ENCODE measurements at places on chromosomes 11 and 22.
A peak's percentile ranks its signal among the peaks of the same experiment; 100 is the strongest.

GRCh38 chr11:27120211-27120610 lies 79.6 kb downstream of the BBOX1 start:
- no peak for DNase-seq

DNA sequence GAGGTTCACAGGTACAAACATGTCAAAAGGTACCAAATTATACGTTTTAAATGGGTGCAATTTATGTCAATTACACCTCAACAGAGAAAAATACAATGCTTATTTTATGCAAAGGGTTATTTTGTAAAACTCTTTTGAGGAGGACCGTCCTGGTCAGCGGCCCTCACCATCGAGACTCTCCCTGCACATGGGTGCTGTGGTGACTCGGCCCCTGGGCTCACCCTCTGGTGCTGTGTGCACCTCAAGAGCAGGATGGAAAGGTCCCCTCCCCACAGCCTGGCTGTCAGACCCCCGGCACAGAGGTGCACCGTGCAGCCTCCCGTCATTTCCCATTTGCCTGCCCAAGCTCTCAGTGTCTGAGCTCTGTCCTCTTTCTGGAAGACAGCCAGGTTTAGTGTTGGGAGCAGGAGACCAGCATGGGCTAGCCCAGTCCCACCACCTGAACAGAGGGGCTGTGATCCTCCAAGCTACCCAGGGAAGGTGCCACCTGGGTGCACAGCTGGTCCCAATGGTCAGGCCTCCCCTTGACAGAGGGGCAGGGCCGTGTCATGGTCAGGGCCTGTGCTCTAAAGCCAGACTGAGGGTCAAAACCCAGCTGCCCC lies 41.8 kb upstream of the PRODH start:
- no peak for DNase-seq

GRCh38 chr11:59463190-59463641 lies 6.5 kb downstream of the OR4D6 start:
- no peak for DNase-seq

GRCh38 chr22:45575173-45575572 lies 72.5 kb downstream of the FBLN1 start:
- peak; percentile 29 for DNase-seq

DNA sequence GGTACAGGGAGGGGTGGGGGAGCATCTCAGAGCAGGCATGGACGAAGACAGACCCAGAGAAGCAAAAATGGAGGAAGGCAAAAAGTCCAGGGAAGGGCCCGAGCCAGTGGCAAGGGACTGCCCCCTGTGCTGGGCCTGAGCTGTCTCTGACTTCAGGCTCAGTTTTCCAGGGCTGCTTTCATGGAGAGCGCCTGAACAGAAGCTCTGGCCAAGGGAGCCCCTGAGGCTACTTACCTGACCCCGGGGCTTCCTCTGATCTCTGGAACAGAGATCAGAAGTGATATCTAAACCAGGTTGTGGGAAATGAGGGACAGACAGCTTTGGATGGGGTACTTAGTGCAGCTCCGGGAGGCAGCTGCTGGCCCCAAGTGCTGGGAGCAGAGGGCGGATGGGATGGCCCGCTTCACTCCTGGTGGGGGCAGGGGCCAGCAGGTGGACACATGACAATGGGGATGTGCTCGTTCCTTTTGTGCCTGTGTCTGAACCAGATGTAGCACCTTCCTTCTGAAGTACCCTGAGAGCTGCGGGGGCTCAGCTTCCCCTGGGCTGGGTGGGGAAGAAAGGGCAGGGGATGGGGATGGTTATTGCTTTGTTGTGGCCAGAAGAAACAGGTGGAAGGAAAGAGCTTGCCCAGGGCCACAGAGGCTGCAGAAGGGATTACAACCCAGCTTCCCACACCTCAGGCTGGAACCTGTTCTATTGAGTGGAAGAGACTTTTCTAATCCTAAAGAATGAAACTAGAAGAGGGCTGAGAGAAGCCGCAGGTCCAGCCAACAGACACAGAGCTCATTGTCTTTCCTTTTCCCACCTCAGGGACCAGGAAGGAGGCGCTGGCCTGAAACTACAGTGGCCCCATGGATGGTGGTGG lies 5.7 kb downstream of the LRRC10B start:
- DNase-seq: no peak

DNA sequence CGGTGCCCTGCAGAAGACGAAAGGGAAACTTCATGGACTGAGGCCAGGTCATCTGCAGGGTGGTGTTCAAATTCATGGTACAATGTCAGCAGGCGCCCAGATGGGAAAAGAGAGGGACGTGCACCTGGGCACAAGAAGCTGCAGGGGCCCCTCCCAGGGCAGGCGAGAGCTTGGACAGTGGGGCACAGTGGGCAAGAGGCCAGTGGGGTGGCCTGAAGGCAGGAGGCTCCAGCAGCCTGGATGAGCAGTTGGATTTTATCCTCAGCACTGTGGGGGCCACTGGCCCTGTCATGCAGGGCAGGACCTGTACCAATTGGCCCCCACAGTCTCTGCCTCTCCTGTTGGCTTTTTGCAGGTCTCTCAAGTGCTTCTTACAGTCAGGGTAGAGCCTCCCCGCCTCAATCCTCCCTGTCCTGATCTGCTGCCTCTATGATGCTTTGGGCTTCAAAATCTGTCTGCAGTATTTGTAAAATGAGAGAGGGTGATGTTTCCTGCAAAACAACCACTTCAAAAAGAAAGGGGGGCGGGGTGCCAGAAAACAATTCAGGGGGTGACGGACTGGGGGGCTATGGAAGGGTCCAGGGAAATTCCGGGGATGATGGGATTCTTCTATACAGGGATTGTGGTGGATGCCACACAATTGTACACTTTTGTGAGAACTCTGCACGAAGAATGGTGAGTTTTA lies 1.7 kb upstream of the BID start:
- peak; percentile 36 for DNase-seq

GRCh38 chr11:123060277-123061000 lies 1.5 kb downstream of the HSPA8 start:
- DNase-seq: no peak

DNA sequence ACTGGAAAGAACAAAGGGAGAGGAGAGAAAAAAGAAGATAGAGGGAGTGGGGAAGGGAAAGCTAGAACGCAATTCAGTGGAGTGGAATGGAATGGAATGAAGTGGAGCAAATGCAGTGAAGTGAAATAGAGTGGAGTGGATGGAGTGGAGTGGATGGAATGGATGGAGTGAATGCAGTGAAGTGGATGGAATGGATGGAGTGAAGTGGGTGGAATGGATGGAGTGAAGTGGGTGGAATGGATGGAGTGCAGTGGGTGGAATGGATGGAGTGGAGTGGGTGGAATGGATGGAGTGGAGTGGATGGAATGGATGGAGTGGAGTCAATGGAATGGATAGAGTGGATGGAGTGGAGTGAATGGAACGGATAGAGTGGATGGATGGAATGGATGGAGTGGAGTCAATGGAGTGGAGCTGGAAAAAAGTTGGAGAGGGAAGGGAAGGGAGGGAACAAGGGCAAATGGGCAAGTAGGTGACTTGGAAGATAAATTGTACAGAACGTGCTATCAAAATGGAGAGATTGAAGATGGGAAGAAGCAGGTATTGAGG lies 13.9 kb downstream of the IFITM10 start:
- no peak for DNase-seq

- DNase-seq: no peak
These were observed 28.1 kb downstream of the VSTM5 start for GRCh38 chr11:93822359-93822758.

GRCh38 chr11:72758690-72759389 lies 6.6 kb upstream of the ARAP1 start:
- no peak for DNase-seq

DNA sequence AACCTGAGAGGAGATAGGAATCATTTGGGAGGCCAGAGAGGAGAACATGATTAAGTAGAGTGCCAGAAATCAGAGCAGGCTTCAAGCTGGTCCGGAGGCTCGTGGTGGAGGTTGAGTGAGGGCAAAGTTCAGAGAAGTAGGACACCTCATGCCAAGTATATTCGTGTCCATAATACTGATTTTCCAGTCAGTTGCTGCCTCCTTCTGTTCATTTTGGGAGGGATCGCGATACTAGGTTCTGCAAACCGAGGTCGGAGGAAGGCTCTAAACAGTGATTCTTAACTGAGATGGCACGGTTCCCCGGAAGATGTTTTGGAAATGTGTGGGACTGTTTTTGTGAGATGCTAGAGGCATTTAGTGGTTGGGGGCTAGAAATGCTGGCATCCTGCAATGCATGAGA lies 13.6 kb upstream of the CD3E start:
- no peak for DNase-seq

- DNase-seq: no peak
These were observed 41.3 kb downstream of the TRIM29 start for GRCh38 chr11:120096369-120097191.

DNA sequence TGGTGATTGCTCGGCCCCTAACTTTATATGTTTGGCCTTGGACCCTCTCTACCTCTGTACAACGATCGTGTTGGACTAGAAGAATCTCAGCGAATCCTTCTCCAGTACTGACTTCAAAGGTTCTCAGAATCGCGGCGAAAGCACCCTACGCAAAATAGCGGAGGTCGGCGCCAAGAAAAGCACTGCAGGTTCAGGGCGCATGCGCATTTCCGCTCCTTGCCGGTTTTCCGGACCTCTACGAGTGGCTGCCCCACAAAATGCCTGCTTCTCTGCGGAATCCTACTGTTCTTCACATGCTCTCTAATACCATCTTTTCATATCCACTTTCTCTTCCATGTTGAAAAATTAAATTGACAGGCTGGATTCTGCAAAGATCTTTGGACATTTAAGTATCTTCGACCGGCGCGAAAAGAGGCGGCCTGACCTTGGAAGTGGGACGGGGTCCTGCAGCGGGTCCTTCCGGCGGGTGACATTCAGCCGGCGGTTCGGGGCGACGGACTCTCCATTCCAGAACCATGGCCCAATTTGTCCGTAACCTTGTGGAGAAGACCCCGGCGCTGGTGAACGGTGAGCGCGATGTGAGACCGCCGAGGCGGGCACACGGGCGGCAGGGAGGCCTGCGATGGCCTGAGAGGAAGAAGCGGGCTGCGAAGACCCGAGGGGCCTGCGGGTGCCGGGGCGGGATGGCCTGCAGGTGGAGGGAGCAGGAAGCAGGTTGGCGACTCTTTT lies at the start of gene ATP5MG:
Gene ATP5MG, plus strand, starts transcription at position 456 of the 729 bp plus-strand sequence. Its CDS starts 60 bp downstream, at position 516.
- DNase-seq: peak; percentile 92

DNA sequence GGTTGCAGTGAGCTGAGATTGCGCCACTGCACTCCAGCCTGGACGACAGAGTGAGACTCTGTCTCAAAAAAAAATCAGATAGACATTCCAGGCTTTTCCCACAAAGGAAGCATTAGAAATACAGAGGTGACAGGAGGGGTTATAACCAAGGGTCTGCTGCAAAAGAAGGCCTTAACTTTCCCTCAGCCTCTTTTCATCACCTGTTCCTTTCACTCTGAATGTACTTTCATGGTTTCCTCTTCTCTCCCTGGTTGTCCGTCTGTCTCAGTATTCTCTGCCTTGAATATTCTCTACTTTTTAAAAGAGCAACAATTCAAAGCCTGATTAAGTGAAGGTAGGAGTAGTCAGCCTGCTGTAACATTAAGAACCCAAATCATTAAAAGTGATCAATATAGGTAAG lies 50.2 kb downstream of the CELF1 start:
- DNase-seq: no peak

DNA sequence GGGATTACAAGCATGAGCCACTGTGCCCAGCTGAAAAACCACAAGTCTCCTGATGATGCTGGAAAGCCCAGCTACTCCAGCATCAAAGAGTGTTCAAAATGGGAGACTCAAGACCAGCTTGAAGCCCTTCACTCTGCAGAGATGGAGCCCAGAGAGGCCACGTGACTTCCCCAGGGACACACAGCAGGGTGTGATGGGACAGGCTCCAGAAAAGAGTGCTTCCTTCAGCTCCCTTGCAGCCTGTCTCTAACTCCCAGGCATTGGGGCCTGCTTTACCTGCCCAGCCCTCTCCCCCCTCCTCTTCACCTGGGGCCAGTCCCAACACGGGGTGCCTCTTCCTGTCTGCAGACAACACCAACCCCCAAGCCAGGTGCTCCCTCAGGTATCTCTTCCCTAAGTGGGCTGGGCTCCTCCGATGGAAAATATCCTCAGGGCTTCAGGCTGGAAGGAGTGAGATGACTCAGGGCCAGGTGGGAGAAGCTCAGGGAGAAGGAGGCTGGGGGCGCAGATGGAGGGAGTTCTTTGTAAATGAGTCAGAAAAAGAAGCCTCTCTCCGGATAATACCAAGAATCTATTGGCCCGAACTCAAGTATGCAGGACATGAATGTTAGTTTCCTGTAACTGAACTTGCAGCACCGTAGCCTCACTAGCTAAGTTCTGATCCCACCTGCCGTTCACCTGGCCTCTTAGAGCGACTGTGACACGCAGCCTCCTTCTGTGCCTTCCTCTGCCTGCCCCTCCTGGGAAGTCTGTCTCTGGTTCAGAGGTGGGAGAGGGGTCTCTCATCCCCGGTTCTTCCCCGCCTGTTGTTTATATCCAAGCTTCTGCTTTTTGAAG lies 326.6 kb downstream of the MN1 start:
- DNase-seq: no peak

DNA sequence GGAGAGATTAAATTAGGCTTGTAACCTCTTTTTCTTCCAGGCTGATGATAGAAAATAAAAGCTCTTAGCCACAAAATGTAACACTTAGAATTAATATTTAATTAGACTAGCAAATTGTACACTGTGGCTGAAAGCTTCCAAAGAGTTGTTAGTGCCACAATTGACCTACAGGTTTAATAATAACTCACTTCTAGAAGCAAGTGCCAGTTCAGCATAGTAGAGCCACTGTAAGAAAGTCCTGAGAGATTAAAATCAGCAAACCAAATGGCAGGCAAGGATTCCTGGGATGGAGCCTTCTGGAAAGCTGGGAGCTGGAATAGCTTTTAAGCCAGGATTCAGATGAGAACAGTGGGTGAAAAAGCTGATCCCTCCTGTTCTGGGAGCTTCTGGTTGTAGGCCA lies 131.0 kb downstream of the ELP4 start:
- no peak for DNase-seq

DNA sequence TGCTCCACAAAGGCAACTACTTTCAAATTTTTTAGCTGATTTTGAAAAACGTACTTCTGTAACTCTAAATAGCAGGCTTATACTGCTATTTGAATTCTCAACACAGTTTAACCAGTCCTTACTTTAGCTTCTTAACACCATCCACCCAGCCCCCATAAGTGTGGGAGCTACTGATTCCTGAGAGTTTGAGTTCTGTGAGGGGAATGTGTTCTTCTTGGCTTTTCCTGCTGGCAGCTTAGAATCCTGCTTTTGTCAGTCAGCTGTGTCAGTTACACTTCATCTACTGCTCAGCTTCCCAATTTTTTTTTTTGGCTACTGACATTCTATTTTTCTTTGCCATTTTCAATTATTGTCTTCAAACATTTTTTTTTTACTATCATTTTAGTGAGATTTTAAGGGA lies 440.4 kb downstream of the INSC start:
- no peak for DNase-seq

DNA sequence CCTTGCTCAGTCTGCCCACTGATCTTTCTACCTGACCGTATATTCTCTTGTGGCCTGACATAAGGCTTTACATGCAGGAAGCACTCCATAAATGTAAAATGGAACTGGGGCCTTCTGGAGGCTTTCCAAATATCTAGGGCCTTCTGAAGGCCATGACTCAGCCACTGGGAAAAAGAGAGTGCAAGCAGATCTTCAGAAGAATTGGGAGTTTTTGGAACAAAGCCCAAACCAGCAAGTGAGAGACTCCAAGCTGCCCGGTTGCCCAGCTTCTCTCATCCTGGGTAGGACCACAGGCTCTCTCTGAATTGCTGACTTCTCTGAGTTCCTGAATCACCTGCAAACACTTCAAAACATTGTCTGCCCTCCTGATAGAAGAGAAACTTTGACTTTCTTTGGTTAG lies 107.9 kb upstream of the BMAL1 start:
- no peak for DNase-seq

- DNase-seq: no peak
These were observed 21.0 kb downstream of the C22orf31 start for GRCh38 chr22:29040385-29041275.

- no peak for DNase-seq
These were observed 16.0 kb downstream of the CALCA start for GRCh38 chr11:14956111-14956510.

All from psoas muscle (tissue), 8 donors.